ENCODE measurements at places on chromosomes 7 and 10. TPM values are rescaled to one million over a fixed set of nuclear protein-coding genes. Genes with fewer than 3 reads are reported as not detected.

The VPS37D gene
- total RNA-seq, result 0.25 TPM

The FZD1 gene
- total RNA-seq, result 0.26 TPM

The GJC3 gene
- 0.40 TPM for total RNA-seq

The TBX20 gene
- 0.28 TPM for total RNA-seq

The IGFBP3 gene
- 0.48 TPM for total RNA-seq

The LRMDA gene
- total RNA-seq, result not detected

The HOXA4 gene
- total RNA-seq, result not detected

The HOXA9 gene
- total RNA-seq, result not detected

The HPSE2 gene
- total RNA-seq, result not detected

The PGAM1 gene
- total RNA-seq, result 1,128 TPM

The LHFPL3 gene
- total RNA-seq, result not detected

The FFAR4 gene
- not detected for total RNA-seq

The SLC26A5 gene
- total RNA-seq, result not detected

The NPY4R2 gene
- total RNA-seq, result not detected

The AZGP1 gene
- total RNA-seq, result 0.63 TPM

The OR6B1 gene
- total RNA-seq, result not detected

The SPACDR gene
- total RNA-seq, result 0.26 TPM

The ANKRD61 gene
- 0.16 TPM for total RNA-seq

The CEP55 gene
- total RNA-seq, result 6.0 TPM

The RAMP3 gene
- total RNA-seq, result not detected

The ITIH2 gene
- 0.71 TPM for total RNA-seq

The IQUB gene
- total RNA-seq, result 0.08 TPM

The ANKRD2 gene
- not detected for total RNA-seq

The EBLN1 gene
- total RNA-seq, result not detected
